Aorta (tissue), 5 donors: ENCODE measurements at places on chromosomes 6 and 20.

- no peak for DNase-seq
- H3K36me3 ChIP-seq = no peaks in the 10 kb centered on the region
- no peaks in the 10 kb centered on the region for H3K4me1 ChIP-seq
- no peak overlapping the region for H3K27ac ChIP-seq
- H3K27me3 ChIP-seq = no peaks in the 10 kb centered on the region
Measured at GRCh38 chr6:133621751-133622150, 267.2 kb upstream of the TCF21 start.

GRCh38 chr6:49979584-49979983, 10.2 kb upstream of the DEFB113 start:
- no peak for DNase-seq
- no peak overlapping the region for H3K4me3 ChIP-seq
- no peaks in the 10 kb centered on the region for H3K36me3 ChIP-seq
- H3K27ac ChIP-seq = no peak overlapping the region
- H3K27me3 ChIP-seq = no peaks in the 10 kb centered on the region
- no peaks in the 10 kb centered on the region for H3K4me1 ChIP-seq

GRCh38 chr6:148223424-148223842, 119.2 kb upstream of the SASH1 start:
- no peaks in the 10 kb centered on the region for H3K27me3 ChIP-seq
- no peak for DNase-seq
- H3K4me1 ChIP-seq = no peaks in the 10 kb centered on the region

GRCh38 chr6:2821554-2821953, 20.1 kb downstream of the SERPINB1 start:
- H3K27ac ChIP-seq = no peak overlapping the region
- DNase-seq = no peak
- no peaks in the 10 kb centered on the region for H3K36me3 ChIP-seq

DNA sequence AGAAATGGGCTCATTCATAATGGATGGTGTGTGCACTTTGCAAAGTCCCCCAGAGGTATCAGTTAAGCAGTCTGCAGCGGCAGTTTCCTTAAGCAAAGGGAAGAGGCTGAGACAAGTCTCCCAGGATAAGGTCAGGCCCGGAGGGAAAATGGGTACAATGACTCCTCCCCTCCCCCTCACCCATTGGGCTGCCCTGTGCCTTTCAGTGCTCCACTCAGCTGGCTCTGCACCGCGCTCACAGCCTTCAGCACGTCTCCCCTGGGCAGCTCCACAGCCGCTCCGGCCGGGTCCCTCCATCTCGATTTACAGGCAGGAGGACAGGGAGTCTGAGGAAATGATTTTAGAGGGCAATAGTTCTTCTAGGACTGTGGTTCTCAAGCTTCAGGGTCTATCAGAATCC, 264.8 kb downstream of the LRFN2 start:
- no peak for DNase-seq
- H3K27ac ChIP-seq = no peak overlapping the region
- no peak overlapping the region for H3K4me3 ChIP-seq
- no peaks in the 10 kb centered on the region for H3K27me3 ChIP-seq
- H3K36me3 ChIP-seq = no peaks in the 10 kb centered on the region
- no peaks in the 10 kb centered on the region for H3K4me1 ChIP-seq

GRCh38 chr20:19582782-19583181, 175.3 kb upstream of the RIN2 start:
- H3K36me3 ChIP-seq = no peaks in the 10 kb centered on the region
- H3K4me3 ChIP-seq = no peak overlapping the region
- DNase-seq = no peak
- H3K27me3 ChIP-seq = no peaks in the 10 kb centered on the region
